ENCODE measurements at places on chromosomes 1 and 21.
A peak's percentile ranks its signal among the peaks of the same experiment; 100 is the strongest.

DNA sequence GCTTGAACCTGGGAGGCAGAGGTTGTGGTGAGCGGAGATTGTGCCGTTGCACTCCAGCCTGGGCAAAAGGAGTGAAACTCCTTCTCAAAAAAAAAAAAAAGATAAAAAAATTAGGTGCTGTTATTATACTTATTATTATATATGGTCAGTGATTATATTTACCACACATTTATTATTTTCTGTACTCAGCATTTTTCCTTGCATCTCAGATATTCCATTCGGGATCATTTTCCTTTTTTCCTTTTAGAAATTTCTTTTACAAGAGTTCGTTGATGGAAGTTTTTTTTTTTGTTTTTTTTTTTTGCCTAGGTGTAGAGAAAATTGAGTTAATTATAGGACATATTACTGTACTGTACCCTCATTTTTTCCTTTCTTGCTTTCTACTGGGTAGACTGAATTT, 13.5 kb downstream of the CCDC30 start:
- DNase-seq = no peak

- DNase-seq = no peak
These were observed 33.9 kb upstream of the TSNAX start for GRCh38 chr1:231494439-231495110.

DNA sequence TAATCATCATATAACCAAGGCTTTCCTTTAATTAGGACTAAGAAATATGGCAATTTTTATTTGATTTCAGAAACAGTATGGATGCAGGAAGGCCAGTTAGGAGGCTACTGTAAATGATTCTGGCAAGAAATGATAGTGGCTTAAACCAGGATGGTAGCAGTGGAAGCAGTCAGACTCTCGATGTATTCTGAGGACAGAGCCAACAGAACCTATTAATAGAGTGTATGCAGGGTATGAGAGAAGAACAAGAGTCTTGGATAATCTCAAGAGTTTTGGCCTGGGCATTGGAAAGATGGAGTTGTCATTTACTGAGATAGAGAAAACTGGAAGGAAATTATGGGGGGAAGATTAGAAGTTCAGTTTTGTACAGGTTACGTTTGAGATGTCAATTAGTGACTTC, 73.3 kb upstream of the GNG4 start:
- no peak for DNase-seq

GRCh38 chr1:5796028-5796427, 196.2 kb downstream of the NPHP4 start:
- no peak for DNase-seq

DNA sequence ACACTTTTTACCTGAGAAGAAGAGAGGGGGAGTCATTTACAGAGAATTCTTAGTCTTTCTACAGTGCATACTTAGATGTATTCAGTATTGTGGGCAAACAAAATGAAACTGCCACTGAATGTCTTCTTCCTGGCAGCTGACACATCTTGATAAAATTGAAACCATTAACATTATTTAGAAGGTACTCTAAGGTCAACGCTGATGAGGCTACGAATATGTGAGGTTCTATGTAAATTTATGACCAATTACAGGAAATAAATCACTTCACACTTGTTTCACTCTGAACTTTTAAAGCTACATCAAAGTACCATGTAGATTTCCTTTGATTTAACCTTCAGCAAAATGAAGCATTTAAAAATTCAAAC, 51.3 kb upstream of the GFI1 start:
- DNase-seq = no peak

DNA sequence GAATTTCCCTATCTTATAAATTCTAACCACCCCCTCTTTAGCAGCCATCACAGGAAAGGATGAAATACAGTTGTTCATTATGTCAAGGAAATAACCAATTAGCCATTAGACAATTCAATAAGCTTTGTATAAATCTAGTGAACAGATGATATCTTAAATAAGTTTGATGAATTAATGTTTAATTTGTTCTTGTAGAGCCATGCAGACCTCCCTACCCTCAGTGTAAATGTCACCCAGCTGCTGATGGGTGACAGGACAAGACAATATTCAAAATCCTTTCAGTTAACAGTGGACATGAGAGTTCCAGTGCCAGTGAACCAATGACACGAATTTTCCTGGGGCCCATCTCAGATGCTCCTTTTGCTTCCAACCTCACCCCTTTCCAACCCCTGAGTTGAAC, 395.9 kb downstream of the KCTD3 start:
- no peak for DNase-seq

DNA sequence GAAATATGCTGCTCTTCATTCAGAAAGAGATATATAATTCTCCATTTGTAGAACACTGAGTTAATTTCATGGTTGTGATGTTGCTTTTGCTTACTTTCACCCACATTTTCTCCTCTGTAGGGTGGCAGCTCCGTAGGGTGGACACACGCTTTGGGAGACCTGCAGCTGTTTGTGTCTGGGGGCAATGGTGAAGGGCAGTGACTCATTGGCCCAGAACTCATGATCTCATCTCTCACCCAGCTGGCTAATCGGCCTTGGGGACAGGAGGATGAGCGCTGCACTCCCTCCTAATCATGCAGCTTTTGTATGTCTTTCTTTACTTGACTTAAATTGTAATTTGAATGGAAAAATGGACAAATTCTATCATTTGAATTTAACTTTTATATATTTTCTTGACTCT, 9.6 kb downstream of the DISC1 start:
- DNase-seq = no peak

- no peak for DNase-seq
These were observed 8.7 kb upstream of the TNFRSF14 start for GRCh38 chr1:2547210-2548067.

DNA sequence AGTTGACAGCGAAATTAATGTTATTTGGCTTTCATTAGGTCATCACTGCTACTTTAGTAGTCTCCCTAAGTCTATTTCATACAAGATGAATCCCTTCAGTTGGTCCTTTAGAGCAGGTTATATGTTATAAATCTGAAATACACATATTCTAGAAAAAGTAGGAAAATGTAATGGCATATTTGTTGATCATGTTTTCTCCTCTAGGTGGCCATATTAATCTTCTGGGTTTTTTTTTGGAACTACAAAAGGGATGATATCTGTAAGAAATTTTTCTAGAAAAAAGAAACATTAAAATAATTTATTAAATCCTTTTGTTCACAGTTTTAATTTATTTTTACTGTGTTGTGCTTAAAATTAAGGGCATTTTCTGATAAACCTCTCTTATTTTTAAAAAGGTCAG, 87.9 kb downstream of the SYT14 start:
- DNase-seq = no peak

DNA sequence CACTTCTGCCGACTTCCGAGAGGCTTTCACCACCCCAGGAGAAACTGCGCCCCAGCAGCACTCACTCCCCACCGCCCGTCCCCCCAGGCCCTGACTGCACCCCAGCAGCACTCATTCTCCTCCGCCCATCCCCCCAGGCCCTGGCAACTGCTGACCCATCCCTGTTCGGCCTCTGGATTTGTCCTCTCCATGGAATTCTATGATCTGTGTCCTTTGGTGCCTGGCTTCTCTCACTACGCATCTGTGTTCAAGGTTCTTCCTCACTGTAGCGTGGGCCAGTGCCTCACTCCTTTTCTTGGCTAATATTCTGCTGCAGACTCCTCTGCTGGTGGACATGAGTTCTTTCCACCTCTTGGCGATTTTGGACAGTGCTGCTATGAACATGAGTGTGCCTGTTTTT, 121.8 kb upstream of the ARHGEF16 start:
- DNase-seq = no peak

DNA sequence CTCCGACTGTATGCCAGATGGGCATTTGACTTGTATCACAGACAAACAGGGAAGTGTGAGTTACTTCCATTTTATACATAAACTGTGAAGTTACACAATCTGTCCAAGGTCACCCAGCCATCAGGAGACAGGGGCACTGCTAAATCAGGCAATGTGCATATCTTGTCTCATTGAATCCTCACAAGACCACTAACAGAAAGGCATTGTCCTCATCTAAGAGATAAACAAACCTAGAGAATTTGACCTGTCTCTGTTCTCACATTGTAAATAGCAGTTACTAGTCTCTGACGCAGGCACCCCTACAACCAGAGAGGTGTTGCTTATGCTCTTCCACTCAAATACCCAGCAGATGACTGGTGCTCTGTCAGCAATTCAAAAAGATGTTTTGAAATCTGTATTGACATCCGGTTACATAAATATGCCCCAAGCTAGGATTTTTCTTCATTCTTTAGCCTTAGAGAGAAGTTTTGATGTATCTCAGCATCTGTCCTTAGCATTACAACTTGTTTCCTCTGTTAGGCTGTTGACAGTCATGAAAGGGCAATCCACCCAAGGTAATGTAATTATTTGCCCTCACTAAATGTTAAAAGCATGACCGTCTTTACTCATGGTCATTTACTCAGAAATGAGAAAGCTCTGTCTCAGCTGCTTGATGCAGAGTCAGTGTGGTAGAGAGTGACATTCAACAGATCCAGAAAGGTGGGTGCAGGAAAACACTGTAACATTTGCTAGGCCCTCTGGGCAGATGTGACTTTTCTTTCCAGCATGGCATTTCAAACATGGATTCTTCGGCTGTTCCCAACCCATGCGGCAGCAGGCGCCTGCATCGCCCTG, 51.9 kb upstream of the ZNF326 start:
- no peak for DNase-seq

- DNase-seq = no peak
These were observed 577.2 kb upstream of the ZRANB2 start for GRCh38 chr1:71657891-71658679.

GRCh38 chr1:66374148-66374547, 159.8 kb upstream of the SGIP1 start:
- no peak for DNase-seq

GRCh38 chr1:207502726-207503125, 6.8 kb downstream of the CR1 start:
- DNase-seq = no peak

DNA sequence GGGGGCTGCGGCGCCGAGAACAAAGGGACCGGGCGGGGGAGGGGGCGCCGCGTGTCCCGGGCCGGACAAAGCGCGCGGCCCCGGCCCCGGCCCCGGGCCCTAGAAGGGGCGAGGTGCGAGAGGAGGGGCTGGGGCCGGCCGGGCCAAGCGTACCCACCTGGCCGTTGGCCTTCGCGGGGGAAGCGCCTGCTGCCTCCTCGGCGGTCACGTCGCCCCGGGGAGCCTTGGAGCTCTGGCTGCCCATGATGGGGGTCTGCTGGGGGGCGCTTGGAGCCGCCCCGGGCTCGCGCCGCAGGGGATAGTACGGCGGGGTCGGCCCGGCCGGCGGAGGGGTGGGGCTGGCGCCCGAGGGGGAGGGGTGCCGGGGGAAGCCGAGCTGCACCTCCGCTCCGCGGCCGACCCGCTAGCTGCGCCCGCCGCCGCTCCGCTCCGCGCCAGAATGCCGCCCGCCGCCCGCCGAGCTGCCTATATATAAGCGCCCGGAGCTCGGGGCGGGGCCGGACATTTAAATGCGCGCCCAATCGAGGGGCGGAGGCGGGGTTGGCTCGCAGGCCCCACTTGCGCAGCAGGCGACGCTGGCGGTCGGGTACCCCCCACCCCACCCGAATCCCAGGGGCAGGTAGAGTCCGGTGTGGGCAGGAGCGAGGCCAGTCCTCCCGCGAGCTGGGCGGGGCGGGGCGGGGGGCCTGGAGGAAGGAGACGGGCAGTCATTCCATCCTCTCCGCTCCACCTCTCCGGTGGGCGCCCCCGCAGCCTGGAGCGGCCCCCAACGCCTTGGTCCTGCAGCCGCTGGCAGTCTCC, at the start of gene MARCKSL1:
Gene MARCKSL1, minus strand, starts transcription at position 444 of the 801 bp plus-strand sequence. Its CDS starts 200 bp downstream, at position 244.
- DNase-seq = peak; percentile 72

DNA sequence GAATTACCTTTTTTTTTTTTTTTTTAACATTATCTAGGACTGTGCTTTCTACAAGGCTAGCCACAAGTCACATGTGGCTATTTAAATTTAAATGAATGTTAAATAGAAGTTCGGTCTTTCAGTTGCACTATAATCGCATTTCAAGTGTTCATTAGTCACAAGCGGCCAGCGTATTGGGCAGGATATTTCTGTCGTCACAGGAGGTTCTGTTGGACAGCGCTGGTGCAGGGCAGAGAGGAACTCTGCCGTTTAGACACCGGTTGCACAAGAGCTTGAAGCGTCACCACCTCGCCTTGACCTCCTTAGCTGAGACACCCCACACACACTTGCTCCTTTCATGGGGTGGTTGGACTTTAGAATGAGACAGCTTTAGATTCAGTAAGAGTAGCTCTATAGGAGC, 64.1 kb downstream of the BACE2 start:
- no peak for DNase-seq

- DNase-seq = no peak
These were observed 33.6 kb downstream of the CD58 start for GRCh38 chr1:116537040-116537831.

DNA sequence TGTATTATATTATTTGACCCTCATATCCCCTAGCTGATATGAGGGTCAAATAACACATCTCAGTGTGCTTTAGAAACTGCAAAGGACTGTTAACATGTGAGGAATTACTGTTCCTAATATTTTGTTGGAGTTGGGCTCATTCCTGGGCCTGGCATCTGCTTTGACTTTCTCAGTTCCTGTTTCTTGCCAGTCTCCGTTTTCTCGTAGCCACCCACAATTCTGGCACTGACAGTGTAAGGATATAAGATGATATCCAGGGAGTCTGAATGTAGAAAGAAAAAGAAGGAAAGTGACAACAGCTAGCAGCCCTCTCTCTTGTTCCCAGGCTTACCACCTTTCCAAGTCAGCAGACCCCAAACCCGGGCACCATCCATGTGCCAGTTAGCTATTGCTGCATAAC, 54.4 kb upstream of the SCMH1 start:
- DNase-seq = no peak

DNA sequence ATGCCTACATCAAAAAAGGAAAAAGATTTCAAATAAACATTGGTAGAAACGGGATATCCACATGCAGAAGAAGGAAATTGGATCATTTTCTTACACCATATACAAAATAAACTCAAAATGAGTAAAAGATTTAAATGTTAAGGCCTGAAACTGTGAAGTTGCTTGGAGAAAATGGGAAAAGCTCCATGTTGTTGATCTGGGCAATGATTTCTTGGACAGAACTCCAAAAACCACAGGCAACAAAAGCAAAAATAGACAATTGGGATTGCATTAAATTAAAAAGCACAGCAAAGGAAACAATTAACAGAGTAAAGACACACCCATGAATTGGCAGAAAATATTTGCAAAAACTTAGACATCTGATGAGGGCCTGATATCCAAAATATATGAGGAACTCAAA, 105.2 kb upstream of the APP start:
- DNase-seq = no peak

DNA sequence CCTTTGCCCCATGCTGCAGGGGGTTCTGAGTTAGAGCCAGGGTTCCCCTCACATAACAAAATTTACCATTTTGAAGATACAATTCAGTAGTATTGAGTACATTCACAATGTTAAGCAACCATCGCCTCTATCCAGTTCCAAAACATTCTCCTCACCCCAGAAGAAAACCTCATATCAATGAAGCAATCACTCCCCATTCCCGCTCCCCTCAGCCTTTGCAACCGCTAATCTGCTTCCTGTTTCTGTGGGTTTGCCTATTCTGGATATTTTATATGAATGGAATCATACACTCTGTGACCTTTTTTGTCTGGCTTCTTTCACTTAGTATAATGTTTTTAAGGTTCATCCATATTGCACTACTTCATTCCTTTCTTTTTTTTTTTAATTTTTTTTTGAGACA, 32.9 kb downstream of the SERINC2 start:
- no peak for DNase-seq

Measured in activated CD8-positive, alpha-beta memory T cell treated with anti-CD3 and anti-CD28 coated beads for 4 hours (primary cell).